ENCODE measurements at places on chromosomes 7 and 10.

GRCh38 chr10:24533981-24534380 lies 189.7 kb downstream of the ARHGAP21 start:
- DNase-seq: no peak

- no peak for DNase-seq
Measured at GRCh38 chr7:4824120-4824775, 37.6 kb downstream of the PAPOLB start.

DNA sequence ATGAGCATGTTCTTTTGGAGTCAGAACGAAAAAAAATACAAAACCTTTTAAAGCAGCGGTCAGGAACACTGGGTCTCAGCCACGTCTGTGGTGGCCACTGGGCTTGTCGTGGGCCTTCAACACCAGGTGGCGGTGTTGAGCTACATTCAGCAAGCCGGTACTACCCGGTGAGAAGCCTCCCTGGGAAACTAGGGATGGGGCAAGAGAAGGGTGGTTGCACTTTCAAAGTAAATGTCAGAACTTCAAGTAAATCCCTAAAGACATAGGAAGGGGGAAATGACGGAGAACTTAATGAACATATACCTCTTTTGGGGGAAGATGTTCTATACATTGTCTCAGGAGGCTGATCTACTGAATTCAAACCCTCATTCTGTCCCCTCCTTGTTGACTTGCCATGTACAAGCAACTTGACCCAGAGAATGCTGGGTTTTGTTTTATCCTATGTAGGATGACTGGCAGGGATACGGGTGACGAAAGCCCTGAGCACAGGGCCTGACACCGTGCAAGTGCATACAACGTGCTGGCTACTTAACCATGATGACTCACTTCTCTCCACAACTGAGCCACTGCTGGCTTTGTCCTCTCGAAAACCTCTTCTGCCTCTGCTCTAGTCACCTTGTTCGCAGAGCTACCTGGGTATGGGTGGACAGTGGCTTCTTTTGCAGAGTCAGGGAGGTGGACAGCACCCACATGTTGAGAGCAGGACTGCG lies 49.0 kb upstream of the BAMBI start:
- peak; percentile 80 for DNase-seq

- no peak for DNase-seq
Measured at GRCh38 chr10:62268027-62268398, 631 bp downstream of the RTKN2 start.

DNA sequence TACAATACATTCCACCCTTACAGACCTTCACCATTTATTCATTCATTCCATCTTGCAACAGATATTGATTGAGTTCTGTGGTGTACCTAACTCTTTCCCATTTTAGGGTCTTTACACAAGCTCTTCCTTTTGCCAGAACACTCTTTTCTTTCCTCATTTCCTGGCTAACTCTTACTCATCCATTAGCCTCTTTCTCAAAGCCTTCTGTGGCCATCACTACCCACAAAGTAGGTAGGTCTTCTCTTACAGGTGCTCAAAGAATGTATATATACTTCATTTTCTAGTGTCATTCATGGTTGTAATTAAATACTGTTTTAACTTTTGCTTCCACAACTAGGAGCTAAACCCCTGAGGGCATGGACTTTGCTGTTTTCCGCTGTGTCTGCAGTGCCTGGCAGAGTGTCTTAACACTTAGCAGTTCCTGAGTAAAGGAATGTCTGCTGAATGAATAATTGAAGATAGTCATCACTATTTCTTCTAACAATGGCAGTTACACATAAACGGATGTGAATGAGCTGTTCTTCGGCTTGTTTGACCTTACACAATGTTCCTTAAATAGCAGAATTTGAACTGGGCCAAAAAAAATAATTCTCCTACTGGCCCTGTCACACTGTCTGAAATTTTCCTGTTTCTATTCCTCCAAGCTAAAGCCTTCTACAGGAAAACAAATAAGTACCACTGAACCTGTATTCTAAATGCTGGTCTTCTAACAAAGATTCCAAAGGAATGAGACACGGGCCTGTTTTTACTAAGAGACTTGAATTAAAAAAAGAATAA lies 15.1 kb downstream of the BCAP29 start:
- DNase-seq: peak; percentile 86

GRCh38 chr7:137283153-137283552 lies 60.4 kb downstream of the PTN start:
- no peak for DNase-seq

- DNase-seq: no peak
Measured at GRCh38 chr10:6624392-6624791, 44.3 kb upstream of the PRKCQ start.

- DNase-seq: no peak
Measured at GRCh38 chr10:52353960-52354394, 39.9 kb downstream of the DKK1 start.

DNA sequence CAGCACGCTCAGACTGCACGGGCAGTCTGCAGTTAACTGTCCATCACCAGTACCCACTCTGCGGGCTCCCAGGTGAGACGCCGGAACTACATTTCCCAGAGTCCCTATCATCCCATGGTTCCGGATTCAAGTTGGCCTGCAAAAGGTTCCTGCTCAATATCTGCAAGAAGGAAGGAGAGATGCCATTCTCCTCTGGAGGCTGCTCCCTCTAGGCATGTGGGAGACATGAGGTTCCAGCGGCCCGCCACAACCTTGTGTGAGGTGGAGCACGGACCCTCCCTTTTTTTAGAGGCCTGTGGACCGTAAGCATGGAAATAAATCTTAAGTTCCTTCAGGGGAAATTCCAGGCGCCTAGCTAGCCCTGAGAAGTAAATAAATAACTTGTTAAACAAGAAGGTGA lies 29.7 kb downstream of the NUP42 start:
- no peak for DNase-seq

- DNase-seq: peak; percentile 53
Measured at GRCh38 chr10:102645388-102645740, 1.1 kb downstream of the TRIM8 start.

DNA sequence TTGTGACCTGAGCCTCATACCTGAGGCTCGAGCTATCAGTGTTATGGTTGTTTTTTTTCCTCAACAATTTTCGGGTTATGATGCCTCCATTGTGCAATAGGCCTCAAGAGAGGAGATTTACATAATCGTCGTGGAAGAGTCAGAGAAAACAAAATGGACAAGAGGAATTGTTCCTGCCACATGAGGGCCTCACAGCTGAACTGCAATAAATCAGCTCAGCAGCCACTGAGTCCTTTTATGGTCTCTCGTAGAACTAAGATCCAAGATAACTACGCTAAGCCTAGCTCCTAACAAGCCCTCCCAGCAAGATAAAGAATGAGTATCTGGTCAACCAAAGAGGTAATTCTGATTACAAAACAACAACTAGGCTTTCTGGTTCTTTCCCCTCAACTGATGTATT lies 336.8 kb downstream of the WDR11 start:
- DNase-seq: no peak

- DNase-seq: no peak
Measured at GRCh38 chr7:120421151-120421651, 148.2 kb downstream of the KCND2 start.

- DNase-seq: no peak
Measured at GRCh38 chr10:81136261-81136660, 598.6 kb downstream of the SH2D4B start.

DNA sequence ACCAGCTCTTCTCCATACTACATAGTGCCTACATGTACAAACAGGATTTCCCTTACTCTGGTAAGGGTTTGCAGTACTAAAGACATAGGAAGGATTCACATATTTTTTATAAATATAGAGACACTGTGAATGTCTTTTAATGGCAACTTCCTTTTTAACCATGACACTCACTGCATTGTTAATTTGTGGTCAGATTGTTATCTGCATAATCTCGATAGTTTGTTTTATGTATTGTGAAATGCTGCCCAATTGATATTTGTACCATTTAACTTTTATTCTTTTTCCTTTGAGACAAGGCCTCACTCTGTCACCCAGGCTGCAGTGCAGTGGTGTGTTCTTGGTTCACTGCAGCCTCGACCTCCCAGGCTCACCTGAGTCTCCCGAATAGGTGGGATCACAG lies 39.7 kb downstream of the SP8 start:
- DNase-seq: no peak

GRCh38 chr7:78675511-78675910 lies 778.0 kb downstream of the MAGI2 start:
- no peak for DNase-seq

DNA sequence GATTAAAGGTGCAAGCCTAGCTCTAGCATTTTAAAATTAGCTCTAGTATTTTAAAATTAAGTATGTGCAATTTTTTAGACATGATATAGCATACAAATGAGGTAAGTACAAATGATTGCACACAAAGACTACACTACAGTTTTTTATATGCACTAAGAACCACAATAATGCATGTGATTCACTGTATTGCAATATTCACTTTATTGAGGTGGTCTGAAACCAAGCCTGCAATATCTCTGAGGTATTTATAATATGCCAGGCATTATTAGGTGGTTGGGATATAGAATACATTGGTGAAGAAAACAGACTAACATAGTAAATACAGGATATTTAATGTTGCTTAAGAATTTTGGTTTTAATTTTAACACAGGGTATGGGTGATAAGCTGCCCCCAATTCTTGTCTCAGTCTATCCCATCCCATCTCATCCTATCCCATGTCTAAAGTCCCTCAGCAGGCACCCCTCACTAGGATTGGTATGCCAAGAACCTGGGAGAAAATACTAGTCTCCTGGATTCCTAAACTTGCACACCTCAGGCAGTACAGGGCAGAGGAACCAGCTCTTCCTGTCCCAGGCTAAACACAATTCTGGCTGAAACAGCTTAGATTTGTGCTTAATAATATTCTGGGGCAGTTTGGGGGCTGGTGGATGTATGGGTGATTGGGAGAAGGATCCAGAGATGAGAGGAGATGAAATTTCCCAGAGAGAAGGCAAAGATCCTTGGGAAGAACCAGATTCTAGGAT lies 90.4 kb downstream of the HIPK2 start:
- DNase-seq: no peak

DNA sequence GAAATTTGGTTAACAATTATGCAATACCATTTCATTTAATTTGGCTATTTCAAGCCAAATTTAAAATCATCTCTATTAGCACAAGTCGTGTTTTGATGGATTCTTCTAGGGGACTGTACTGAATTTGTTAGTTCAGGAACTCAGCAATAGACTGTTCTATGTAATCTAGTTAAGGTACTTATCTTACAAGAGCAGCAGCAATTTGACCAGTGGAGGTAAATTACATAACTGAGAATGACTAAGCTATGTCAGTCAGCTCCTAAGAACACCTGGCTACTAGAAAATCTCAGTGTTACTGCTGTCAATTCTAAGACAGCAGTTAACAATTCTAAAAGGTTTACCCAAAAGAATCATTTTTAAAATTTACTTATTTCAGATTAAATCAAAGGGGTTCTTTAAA lies 513.9 kb upstream of the ZWINT start:
- no peak for DNase-seq

GRCh38 chr7:121847041-121847440 lies 25.9 kb upstream of the PTPRZ1 start:
- DNase-seq: no peak

- DNase-seq: peak; percentile 76
Measured at GRCh38 chr10:52115823-52116222, 198.3 kb upstream of the DKK1 start.

DNA sequence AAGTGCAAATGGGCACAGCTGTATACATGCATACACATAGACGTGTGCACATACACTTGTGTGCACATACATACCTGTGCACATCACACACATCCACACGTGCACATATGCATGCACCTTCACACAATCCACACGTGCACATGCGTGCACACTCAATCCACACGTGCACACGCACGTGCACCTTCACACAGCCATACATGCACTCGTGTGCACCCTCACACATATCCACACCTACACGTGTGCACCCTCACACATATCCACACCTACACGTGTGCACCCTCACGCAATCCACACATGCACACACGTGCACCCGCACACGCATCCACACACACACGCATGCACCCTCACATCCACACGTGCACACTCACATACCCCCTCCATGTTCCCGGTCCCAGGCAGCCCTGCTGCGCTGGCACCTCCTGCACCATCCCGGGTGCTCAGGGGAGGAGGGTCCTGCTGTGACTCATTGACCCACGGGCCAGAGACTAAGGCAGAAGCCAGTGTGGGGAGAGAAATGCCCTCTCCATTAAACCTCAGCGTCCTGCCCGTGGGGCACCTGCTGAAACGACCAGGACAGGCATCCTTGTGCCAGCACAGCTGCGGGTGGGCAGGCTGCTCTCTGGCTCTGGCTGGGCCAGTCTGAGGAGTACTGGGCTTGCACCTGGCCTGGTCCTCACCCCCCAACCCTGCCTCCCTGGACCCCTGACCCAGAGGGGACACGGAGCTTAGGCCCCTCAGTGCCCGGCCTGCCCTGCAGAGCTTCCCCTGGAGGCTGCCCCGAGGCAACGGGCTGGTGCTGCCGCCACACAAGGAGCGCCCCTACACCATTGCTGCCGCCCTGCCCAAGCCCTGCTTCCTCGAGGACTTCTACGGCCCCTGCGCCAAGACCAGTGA lies 17.8 kb upstream of the UTF1 start:
- no peak for DNase-seq

GRCh38 chr7:38409531-38409930 lies 136.1 kb upstream of the TARP start:
- DNase-seq: no peak

DNA sequence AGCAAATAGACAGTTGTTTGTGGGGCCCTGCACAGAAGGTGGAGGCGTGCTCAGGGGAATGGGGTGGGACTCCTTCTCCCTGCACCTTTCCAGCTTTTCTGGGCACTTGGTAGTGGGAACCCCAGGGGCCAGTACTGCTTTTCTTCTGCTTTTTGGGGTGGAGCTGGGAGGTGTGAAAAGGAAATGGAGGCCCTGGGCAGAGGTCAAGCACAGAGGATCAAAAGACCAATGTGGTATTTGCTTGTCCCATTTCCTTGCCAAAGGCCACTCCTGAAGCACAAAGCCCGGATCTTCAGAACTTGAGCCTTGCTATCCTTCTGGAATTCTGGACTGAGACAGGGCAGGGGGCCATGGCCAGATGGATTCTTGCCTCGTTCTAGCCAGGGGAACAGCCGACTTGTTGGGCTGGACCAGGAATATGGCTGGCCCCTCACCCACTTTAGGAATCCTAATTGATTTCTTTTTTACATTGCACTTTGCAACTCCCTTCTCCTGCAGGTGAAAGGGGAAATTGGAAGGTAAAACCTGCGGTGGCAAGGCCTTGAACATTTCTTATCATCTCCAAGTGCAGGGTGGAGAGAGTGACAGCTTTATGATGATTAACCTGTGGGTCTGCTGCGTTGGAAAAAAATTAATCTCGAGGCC lies 26.5 kb downstream of the ADRA2A start:
- no peak for DNase-seq

DNA sequence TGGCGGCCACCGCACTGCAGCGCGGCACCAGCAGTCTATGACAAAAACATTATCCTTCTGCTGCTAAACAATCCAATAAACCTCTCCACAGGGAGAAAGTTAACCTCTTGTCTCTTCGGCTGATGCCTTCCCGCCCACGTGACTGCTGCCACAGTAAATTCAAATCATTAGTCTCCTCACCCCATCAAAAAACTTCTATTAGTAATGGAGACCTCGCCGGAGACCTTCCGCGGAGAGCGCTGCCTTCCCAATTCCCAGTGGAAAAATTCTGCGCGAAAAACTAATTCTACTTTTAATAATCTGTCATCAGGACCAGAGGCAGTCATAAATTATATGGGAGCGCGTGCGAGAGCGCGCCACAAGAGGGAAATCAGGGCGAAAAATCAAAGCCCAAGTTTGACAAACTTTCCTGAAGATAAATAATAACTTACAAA lies 90.0 kb upstream of the PAX2 start:
- no peak for DNase-seq

- no peak for DNase-seq
Measured at GRCh38 chr7:42932811-42933591, 825 bp downstream of the MRPL32 start.

GRCh38 chr10:52322936-52323335 lies 8.9 kb downstream of the DKK1 start:
- no peak for DNase-seq

GRCh38 chr10:75955973-75956502 lies 524.6 kb downstream of the LRMDA start:
- no peak for DNase-seq
